ENCODE measurements at places on chromosomes 11 and 22.

GRCh38 chr11:75506827-75507226, 18.9 kb downstream of the GDPD5 start:
- no peak for DNase-seq

DNA sequence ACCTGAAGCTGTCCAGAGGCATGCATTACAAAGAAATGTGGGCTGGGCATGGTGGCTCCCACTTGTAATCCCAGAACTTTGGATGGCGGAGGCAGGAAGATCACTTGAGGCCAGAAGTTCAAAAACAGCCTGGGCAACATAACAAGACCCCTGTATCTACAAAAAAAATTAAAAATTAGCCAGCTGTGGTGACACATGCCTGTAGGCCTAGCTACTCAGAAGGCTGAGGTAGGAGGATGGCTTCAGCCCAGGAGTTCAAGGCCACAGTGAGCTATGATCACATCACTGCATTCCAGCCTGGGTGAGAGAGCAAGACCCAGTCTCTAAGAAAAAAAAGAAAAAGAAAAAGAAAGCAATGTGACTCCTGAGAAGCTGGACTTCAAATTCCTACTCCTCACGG, 138.5 kb upstream of the HSD17B12 start:
- no peak for DNase-seq

DNA sequence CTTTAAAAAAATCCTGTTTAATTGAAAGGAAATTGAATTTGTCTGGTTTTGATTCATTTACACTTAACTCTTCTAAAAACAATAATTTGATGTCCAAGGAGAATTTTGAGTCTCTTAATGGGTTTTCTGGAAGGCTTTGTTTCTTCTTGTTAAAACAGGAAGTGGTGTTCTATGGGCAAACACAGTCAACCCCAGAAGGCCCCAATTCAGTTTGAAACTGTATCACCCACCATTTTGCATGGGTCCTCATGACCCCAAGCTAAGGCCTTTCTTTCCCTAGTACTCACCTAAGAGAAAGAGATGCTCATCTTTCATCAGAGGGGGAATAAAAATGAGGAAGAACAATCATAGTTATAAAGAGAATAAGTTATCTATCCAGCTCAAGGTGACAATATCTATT, 10.6 kb downstream of the FLI1 start:
- no peak for DNase-seq

DNA sequence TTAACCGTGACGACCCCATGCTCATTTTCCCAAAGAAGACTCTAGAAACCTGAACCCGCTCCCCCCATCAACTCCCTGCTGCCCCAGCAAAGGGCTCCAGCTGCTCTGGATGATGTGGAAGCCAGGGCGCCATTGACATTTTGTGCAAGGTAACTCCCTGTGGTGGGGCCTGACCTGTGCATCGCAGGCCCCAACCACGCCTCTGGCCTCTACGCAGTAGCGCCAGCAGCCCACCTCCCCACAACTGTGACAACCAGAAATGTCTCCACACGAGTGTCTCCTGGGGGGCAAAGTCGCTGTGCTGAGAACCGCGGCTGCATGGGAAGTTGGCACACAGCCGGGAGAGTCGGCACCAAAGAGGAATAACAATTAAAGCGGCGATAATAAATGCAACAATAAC, 86.9 kb upstream of the PRR5 start:
- DNase-seq, result no peak

DNA sequence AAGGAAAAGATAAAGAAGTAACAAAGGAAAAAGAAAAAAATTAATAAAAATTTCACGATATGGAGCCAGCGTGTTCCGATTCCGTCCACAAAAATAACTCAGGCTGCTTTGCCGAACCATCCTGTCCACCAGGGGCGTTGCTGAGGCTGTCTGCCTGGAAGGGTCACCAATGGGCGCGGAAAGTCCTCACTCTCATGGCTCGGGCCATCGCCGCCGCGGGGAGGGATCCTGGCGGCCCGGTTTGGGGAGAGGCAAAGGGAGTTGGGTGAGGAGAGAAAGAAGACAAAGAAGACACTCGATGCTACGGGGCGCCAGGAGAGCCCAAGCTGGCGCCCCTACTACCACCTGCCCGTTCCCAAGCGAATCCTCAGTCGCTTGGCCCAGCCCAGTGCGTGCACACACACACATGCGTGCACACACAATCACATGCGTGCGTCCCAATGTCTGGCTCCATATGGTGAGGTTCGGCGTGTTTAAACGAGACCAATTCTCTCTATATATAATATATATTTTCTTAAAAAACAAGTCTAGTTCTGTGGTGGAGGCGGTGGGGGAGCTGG, 5.6 kb upstream of the PYGM start:
- DNase-seq, result no peak

DNA sequence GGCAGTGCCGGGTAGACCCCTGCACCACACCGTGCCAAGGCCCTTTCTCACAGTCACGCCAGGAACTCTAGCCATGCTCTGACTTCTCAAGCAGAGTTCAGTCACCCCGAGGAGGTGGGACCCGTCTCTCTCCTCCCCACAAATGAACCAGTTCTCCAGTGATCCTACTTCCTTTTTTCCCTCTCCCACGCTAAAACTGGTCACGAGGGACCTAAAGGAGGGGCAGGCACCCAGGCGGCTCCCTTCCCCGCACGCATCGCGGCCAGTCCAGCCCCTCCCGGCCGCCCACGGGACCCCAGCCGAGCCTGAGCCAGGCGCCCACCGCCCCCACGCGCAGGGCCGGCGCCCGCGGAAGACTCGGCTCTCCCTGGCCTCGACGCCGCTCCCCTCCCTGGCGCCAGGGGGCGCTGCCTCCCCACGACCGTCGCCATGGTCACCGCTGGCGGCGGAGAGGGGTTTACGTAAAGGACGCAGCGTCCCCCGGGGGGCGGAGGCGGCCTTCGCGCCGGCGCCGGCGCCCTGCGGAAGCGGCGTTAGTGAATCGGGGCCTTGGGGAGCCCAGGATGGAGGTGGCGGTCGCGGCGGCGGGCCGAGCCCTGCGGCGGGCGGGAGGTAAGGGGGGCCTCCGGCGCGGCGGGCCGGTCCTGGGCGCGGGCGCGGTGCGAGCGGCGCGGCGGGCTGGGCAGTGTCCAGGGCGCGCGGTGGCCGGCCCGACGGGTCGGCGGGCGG, at the start of gene DAGLA:
DAGLA (plus strand) TSS at position 499 of the 729 bp plus-strand sequence. CDS start 39,765 bp downstream, outside the sequence.
- DNase-seq, result peak; percentile 68

DNA sequence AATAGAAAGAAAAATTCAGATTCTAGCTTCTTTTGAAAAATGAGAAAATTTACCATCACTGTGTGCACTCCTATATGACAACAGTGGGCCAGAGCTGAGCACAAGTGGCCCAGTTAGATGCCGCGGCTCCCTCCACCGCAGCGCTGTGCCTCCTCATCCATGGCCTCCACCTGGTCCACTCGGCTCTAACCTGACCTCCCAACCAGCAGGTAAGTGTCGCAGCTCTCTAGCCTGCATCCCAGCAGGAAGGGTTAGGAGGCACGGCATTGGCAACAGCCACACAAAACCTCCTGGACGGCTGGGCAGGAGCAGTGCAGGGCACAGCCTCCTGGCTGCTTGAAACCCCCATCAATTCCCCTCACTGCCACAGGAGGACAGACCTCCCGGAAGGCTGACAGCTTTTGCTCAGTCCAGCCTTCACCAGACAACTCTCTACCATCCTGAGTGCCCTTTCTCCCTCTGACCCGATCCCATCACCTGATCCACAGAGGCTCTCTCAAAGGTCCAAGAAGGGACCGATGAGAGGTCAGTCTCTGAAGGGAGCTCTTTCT, 76.1 kb downstream of the RPL27A start:
- no peak for DNase-seq

- DNase-seq, result no peak
These were observed 1057.3 kb downstream of the OPCML start for GRCh38 chr11:132475026-132475425.

DNA sequence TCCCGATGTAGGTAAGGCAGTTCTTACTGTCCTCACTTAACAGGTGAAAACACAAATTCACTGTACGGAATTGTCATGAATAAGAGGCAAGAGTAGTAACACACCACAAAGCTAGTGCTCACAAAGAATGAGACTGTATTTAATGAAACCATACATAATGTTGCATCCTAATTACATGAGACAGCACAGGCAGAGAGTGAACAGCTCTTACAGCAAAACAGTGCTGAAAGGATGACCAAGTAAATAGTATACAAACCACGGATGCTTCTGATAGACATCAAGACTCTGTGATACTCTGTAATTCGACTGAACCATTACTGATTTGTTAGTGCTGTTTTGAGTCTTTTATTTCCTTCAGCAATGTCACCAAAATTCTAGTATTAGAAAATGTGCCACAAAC, 282.3 kb downstream of the TTC28 start:
- DNase-seq, result no peak

DNA sequence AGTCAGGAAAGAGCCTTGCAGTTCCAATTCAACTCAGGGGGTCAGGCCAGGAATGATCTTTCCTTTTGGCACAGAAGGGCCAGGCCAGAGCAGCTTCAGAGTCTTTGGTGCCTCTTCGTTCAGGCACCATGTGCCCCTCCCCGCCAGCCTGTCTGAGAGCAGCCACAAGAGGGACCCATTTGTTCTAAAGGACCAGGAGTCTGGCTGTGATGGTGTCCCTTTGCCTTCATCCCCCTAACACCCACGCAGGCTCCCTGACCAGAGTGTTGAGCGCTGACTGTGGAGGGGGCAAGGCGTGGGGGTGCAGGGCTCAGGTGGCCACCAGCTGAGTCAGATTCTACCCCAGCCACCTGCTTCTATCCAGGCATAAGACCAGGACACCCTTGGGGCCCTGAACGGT, 156.4 kb downstream of the TTC17 start:
- DNase-seq, result no peak
